Aorta (tissue), 5 donors: ENCODE measurements at places on chromosomes 2 and 18. TPM values are rescaled to one million over a fixed set of nuclear protein-coding genes. Genes with fewer than 3 reads are reported as not detected.

Gene CGREF1
- total RNA-seq = 8.6 TPM

Gene PLCD4
- total RNA-seq = 5.3 TPM

Gene CPLX4
- not detected for total RNA-seq

Gene MYO1B
- 86.4 TPM for total RNA-seq

Gene EVX2
- total RNA-seq = not detected

Gene AMMECR1L
- 15.7 TPM for total RNA-seq

Gene ZSCAN30
- 27.1 TPM for total RNA-seq

Gene LYG2
- not detected for total RNA-seq

- no peak for DNase-seq
- peaks cover 2% of the 10 kb centered on the region for H3K27me3 ChIP-seq
- no peak overlapping the region for H3K4me3 ChIP-seq
These were observed 21.5 kb downstream of the CNGA3 start for GRCh38 chr2:98367721-98368120.

GRCh38 chr18:12621742-12622306 lies 36.1 kb downstream of the SPIRE1 start:
- H3K27ac ChIP-seq = no peak overlapping the region
- no peaks in the 10 kb centered on the region for H3K4me1 ChIP-seq
- H3K4me3 ChIP-seq = no peak overlapping the region
- no peaks in the 10 kb centered on the region for H3K27me3 ChIP-seq
- DNase-seq = no peak
- no peaks in the 10 kb centered on the region for H3K36me3 ChIP-seq

- H3K36me3 ChIP-seq = no peaks in the 10 kb centered on the region
- no peak overlapping the region for H3K4me3 ChIP-seq
- no peaks in the 10 kb centered on the region for H3K4me1 ChIP-seq
- no peak for DNase-seq
- H3K27me3 ChIP-seq = no peaks in the 10 kb centered on the region
These were observed 128.3 kb upstream of the ATP5MC3 start for GRCh38 chr2:175309799-175310198.

DNA sequence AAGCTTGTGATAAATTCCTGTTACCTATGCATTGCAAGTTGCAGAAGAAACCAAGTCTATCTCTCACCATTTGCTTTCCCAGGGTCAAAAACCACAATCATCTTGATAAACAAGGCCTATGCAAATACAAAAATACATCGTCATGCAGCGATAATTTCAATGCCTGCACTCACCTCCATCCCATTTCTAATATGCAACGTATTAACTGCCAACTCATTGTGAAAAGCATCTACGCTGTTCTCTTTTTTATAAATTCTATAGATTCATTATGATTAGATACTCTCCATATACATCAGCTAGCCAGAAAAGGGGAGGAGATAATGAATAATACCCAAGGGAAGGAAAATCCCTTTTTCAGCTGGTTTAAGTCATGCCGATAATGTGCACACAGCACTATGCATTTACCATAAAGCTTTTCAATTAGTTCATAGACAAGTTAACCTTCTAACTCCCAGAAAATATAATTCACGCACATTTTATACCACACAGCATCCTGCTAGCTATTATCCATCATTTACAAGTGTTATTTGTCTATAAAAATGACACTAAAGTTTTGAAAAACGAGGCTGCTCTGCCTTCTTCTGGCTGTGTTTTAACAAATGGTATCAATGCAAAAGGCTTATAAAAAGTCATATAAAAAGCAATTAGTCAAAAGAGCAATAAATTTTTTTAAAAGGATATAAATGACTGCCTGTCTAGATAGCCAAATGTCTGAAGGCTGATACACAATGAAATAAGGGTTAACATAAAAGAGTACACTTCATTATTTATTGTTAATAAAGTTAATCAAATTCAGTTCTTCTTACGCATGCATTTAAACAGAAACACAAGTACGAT lies 77.6 kb downstream of the AFF3 start:
- no peaks in the 10 kb centered on the region for H3K4me1 ChIP-seq
- no peak overlapping the region for H3K27ac ChIP-seq
- no peaks in the 10 kb centered on the region for H3K36me3 ChIP-seq
- H3K4me3 ChIP-seq = no peak overlapping the region

- peak; percentile 92 for DNase-seq
- H3K4me1 ChIP-seq = no peaks in the 10 kb centered on the region
- no peak overlapping the region for H3K4me3 ChIP-seq
- H3K36me3 ChIP-seq = no peaks in the 10 kb centered on the region
- H3K27me3 ChIP-seq = no peaks in the 10 kb centered on the region
These were observed 32.1 kb upstream of the TTC39C start for GRCh38 chr18:23982155-23983079.

GRCh38 chr18:77517901-77518300 lies 268.3 kb downstream of the GALR1 start:
- H3K4me3 ChIP-seq = no peak overlapping the region
- H3K4me1 ChIP-seq = no peaks in the 10 kb centered on the region
- H3K27me3 ChIP-seq = no peaks in the 10 kb centered on the region
- H3K36me3 ChIP-seq = no peaks in the 10 kb centered on the region

DNA sequence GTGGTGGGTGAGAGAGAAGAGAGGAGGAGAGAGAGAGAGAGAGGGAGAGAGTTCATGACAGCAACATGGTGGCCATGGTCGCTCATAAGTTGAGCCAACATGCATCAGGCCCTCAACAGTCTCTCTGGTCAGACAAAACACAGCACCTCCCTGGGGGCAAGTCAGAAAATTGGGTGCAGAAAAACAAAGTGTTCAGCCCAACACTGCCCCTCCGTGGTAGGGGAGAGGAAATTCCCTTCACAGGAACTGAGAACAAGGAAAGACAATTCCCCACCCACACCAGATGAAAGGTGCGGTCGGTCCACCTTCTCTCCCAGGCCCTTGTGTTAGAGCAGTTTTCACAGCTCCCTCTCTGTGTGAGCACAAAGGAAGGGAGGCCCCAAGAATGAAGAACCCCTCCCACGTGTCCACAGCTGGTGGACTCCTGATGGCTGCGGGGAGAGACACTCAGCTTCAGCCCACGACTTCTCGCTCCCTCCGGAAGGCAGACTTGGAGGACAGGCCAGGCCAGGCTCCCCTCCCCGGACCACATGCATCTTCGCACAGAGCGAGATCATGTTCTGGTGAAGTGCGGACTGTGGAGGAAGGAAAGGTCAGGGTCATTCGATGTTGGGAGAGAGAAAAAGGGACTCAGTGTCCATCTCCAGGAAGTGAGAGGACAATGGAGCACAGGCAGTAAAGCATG lies 181.7 kb downstream of the ANAPC1 start:
- no peaks in the 10 kb centered on the region for H3K36me3 ChIP-seq
- H3K27ac ChIP-seq = no peak overlapping the region
- no peaks in the 10 kb centered on the region for H3K27me3 ChIP-seq
- H3K4me1 ChIP-seq = no peaks in the 10 kb centered on the region
- peak; percentile 70 for DNase-seq

- peaks cover under 1% of the 10 kb centered on the region for H3K4me1 ChIP-seq
- no peak overlapping the region for H3K4me3 ChIP-seq
- H3K27me3 ChIP-seq = no peaks in the 10 kb centered on the region
- H3K36me3 ChIP-seq = no peaks in the 10 kb centered on the region
- no peak overlapping the region for H3K27ac ChIP-seq
- no peak for DNase-seq
These were observed 194.1 kb downstream of the TPGS2 start for GRCh38 chr18:36634573-36635216.

GRCh38 chr2:145771525-145771924 lies 1251.6 kb upstream of the ZEB2 start:
- no peaks in the 10 kb centered on the region for H3K36me3 ChIP-seq
- H3K4me1 ChIP-seq = no peaks in the 10 kb centered on the region
- H3K27ac ChIP-seq = no peak overlapping the region
- no peaks in the 10 kb centered on the region for H3K27me3 ChIP-seq

- H3K4me1 ChIP-seq = no peaks in the 10 kb centered on the region
- DNase-seq = no peak
- H3K36me3 ChIP-seq = no peaks in the 10 kb centered on the region
- no peak overlapping the region for H3K27ac ChIP-seq
These were observed 12.4 kb upstream of the DTNB start for GRCh38 chr2:25685741-25686140.

DNA sequence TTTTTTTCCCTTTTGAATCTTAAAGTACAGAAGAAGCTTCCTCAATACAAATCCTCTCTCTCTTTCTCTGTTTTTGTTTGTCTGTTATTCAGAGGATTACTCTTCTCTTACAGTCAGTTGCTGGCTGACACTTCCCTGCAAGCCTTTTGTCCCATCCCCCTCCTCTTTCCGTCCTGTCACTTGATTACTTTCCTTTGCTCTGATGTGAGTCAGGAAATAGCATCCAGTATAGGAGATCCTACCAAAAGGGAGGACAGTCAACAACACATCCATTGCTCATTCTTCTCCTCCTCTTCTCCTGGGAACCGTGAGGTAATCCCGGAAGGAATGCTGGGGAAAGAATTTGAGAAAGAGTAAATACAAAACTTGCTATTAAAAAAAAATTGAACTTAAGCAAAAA lies 79.3 kb upstream of the SCN7A start:
- no peaks in the 10 kb centered on the region for H3K36me3 ChIP-seq
- H3K4me3 ChIP-seq = no peak overlapping the region
- H3K27ac ChIP-seq = no peak overlapping the region

DNA sequence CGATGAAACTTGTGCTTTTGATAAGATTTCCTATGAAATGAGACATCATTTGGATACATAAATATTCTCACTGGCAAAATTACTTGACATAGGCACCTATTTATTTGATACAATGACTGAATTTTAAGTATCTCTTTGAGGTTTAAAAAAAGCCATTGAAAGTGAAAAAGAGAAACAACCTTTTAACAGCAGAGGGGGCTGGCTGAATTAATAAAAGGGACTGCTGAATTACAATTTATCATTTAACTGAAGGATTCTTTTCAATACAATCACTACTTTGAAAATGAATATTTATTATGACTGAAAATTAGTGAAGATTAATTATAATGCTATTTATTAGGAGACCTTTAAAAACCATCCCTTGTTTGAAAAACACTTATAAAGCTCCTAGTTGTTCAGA lies 335.3 kb downstream of the DLGAP1 start:
- H3K4me3 ChIP-seq = no peak overlapping the region
- no peak for DNase-seq
- H3K36me3 ChIP-seq = no peaks in the 10 kb centered on the region
- H3K4me1 ChIP-seq = peaks cover 2% of the 10 kb centered on the region

DNA sequence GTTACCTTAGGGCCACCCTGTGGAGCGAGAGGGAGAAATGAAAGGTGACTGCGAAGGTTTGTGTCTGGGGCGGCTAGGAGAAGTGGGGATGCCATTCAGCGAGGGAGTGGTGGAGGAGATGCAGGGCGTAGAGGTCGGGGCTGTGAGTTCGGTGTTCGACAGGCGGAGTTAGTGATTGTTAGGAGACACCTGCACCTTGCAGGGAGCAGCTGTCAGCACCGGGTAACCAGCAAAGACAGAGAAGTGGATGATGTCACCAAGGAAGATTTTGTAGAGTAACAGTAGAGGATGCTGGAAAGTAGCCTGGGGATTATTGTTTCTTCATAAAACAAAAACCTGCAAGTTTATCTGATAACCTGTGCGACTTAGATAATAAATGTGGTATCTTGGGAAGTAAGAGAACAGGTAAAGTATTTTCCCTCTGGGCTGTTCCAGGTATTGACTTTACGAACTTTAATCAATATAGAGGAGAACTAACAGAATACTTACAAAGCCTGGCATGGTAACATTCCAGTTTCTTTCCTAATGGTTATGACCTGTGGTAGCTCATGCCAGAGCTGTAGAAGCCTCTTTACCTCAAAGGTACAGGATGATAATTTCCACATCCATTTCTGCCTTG lies 63.8 kb downstream of the SPTBN1 start:
- no peaks in the 10 kb centered on the region for H3K36me3 ChIP-seq
- H3K27ac ChIP-seq = no peak overlapping the region
- no peaks in the 10 kb centered on the region for H3K4me1 ChIP-seq
- DNase-seq = no peak
- H3K4me3 ChIP-seq = no peak overlapping the region
- no peaks in the 10 kb centered on the region for H3K27me3 ChIP-seq

DNA sequence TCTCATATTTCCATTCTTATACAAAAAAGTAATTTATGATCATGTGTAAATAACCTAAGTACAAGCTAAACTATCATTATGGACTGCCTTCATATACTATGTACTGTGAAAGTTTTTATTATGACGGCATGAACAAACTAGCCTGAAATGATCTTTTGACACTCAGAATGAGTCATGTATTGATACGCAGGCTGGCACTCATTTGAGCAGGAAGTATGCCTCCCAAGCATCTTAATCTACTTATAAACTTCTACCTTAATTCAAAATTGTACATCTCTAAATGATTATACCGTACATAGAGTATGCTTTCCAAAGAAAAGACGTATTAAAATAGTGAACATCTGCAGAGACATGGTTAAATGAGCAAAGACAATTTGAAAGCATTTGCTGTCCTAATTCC lies 207.1 kb upstream of the SPOPL start:
- H3K36me3 ChIP-seq = no peaks in the 10 kb centered on the region
- H3K27me3 ChIP-seq = no peaks in the 10 kb centered on the region
- no peak overlapping the region for H3K4me3 ChIP-seq
- H3K27ac ChIP-seq = no peak overlapping the region
- DNase-seq = no peak

DNA sequence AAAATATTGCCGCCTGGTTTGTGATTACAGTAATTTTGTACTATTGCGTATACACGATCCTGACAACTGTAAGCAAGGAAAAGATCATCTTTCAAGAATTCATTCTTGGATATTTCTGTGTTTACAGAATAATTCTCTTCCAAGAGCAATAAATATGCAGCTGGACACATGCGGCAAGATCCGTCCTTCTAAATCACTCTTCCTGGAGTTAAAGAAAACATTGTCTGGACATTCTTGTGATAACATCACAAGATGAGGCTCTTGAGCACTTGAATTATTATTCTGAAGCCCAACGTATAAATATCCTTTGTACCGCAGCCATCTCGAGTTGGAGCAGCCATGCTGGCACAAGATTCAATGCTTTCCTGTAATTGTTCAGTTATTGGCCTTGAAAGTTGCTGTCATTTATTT lies 9.9 kb downstream of the FHL2 start:
- H3K4me3 ChIP-seq = no peak overlapping the region
- DNase-seq = no peak
- H3K4me1 ChIP-seq = no peaks in the 10 kb centered on the region

- DNase-seq = no peak
- no peak overlapping the region for H3K27ac ChIP-seq
- H3K4me1 ChIP-seq = no peaks in the 10 kb centered on the region
- H3K36me3 ChIP-seq = no peaks in the 10 kb centered on the region
- no peaks in the 10 kb centered on the region for H3K27me3 ChIP-seq
- no peak overlapping the region for H3K4me3 ChIP-seq
These were observed 86.9 kb upstream of the GPC1 start for GRCh38 chr2:240348522-240348921.

- no peaks in the 10 kb centered on the region for H3K27me3 ChIP-seq
- no peak overlapping the region for H3K4me3 ChIP-seq
- no peak overlapping the region for H3K27ac ChIP-seq
- no peaks in the 10 kb centered on the region for H3K36me3 ChIP-seq
These were observed 117.9 kb downstream of the LRATD1 start for GRCh38 chr2:14750433-14750832.

- DNase-seq = no peak
- no peaks in the 10 kb centered on the region for H3K27me3 ChIP-seq
- H3K27ac ChIP-seq = no peak overlapping the region
- no peaks in the 10 kb centered on the region for H3K4me1 ChIP-seq
- no peaks in the 10 kb centered on the region for H3K36me3 ChIP-seq
These were observed 322.3 kb downstream of the KCNS3 start for GRCh38 chr2:18200771-18201170.

GRCh38 chr2:6168485-6168884 lies 476.3 kb downstream of the SOX11 start:
- H3K4me3 ChIP-seq = no peak overlapping the region
- H3K27ac ChIP-seq = no peak overlapping the region
- DNase-seq = no peak
- H3K27me3 ChIP-seq = no peaks in the 10 kb centered on the region
- no peaks in the 10 kb centered on the region for H3K4me1 ChIP-seq
